Effector CD8-positive, alpha-beta T cell (primary cell): ENCODE measurements at places on chromosomes 2 and 18.

DNA sequence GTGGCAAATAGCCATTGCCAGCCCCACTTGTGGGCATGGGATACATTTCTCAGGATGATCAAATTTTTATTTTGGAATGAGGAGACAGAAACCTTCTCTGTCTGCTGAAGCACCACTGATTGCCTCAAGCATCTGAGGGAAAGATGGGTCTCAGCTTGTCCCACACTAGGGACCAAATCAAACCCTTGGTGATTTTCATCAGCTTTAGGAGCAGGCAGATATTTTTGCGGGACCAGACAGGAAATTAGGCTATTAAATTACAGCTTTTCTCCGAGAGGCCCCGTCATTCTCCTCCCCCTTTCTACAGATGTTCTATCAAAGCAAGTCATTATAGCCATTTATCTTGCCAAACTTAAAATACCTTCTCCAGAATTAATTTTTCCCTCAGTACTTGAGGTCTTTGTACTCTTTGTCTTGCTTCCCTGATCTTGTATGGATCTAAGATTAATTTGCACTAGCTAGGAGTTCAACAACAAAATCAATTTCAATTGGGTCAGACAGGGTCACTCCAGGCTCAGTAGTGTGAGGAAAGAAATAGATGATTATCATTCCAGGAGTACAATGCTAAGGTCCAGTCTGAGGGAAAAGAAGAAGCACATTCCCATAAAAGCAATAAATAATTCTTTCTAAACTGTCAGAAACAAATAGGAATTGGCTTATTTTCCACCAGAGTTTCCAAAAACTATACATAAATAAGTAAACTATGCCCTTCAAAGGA is 818.1 kb upstream of the SOX11 start:
- DNase-seq, result no peak

- DNase-seq, result no peak
Measured at GRCh38 chr18:61741881-61742454, 150.8 kb downstream of the RNF152 start.

GRCh38 chr2:67867735-67868134 is 195.1 kb downstream of the C1D start:
- no peak for DNase-seq

DNA sequence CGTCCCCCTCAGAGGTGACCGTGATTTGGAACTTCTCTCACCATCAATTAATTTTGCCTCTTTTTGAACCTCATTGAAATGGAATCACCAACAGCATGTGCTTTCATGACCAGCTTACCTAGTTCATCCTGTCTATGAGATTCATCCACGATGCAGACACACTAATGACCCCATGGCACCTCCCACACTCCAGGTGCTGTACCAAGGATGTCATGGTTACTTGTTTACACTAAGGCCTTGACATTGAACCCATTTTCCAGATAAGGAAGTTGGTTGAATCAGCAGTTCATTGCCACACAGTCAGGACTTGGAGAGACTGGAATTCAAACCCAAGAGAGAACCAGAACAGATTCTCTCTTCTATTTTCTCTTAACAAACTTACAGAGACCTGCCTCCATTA is 139.0 kb downstream of the ZFP36L2 start:
- no peak for DNase-seq

- no peak for DNase-seq
Measured at GRCh38 chr2:170821531-170822289, 5.0 kb downstream of the GAD1 start.

GRCh38 chr18:43277164-43277600 is at the start of gene SYT4:
Gene SYT4, minus strand, starts transcription at chr18:43277490. Its CDS starts 209 bp downstream, at chr18:43277281.
- no peak for DNase-seq

- no peak for DNase-seq
Measured at GRCh38 chr2:41595240-41595639, 452.6 kb upstream of the PKDCC start.

DNA sequence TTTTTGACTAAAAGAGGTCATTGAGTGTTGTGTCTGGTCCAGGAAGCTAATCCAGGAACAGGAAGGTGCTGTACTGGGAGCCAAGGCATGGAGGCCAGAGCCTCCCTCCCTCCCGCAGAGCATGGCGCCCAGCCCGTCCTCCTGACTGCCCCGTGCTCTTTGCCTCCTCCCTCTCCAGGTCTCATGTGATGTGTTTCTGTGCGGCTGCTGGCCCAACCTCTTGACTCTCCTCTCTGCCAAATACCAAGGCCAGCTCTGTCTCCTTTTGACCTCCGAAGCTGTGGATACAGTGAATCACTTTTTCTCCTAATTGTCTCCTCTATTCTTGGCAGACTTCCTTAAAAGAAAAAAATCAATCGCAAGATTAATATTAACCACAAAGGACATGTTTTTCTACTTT is 284.1 kb downstream of the PHLPP1 start:
- DNase-seq, result no peak

GRCh38 chr2:71552356-71552755 is 99.0 kb downstream of the DYSF start:
- DNase-seq, result no peak

GRCh38 chr2:38925982-38926381 is 36.3 kb downstream of the ARHGEF33 start:
- no peak for DNase-seq

DNA sequence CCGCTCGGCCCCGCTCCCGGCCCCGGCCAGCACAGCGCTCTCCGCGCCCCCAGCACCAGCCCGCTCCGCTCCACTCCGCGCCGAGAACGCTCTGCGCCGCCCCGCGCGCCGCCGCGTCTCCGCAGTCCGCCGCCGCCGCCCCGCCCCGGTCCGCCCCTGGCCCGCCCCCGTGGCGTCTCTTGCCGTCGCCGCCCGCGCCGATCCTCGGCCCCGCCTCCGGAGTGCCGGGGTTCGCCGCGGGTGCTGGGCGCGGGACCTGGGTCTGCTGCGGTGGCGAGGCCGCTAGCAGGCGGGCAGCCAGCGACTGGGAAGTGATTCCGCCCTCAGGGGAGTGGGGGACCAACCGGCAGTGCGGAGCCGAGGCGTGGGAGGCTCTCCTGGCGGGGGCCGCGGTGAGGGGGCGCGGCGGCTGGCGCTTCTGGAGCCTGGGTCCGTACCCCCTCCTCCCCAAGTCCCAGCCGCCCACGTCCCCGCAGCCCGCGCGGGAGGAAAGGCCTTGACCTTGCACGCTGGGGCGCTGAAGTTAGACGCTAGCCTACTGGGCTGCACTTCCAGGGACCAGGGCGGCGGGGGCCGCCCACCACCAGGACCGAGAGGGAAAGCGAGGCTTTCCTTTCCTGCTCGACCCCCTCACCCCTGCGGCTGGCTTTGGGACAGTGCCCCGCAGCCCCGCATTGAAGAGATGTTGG is at the start of gene HS6ST1:
Gene HS6ST1, minus strand, starts transcription at position 93 of the 689 bp plus-strand sequence. CDS start 305 bp downstream, outside the sequence.
- DNase-seq, result peak; percentile 77

DNA sequence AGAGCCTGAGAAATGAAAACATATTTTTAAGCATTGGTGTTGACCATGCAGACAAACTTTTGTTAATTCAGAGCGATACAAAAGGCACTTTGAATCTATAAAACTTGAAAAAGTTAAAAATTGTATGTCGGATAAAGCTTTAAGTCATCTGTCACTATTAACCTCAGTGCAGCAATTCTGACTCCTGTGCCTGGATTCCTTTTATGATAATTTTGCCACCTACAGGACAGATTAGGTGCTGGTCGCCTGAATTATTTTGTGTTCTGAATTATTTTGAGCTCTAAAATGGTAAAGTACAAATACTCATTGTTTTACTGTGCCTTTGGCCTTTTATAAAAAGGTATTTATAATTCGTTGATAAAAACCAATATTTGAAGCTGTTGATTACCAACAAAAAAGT is 19.4 kb upstream of the RNF138 start:
- DNase-seq, result no peak

GRCh38 chr2:194203898-194204297 is 1453.1 kb upstream of the SLC39A10 start:
- no peak for DNase-seq

- DNase-seq, result no peak
Measured at GRCh38 chr2:66938471-66938967, 458.6 kb upstream of the ETAA1 start.

DNA sequence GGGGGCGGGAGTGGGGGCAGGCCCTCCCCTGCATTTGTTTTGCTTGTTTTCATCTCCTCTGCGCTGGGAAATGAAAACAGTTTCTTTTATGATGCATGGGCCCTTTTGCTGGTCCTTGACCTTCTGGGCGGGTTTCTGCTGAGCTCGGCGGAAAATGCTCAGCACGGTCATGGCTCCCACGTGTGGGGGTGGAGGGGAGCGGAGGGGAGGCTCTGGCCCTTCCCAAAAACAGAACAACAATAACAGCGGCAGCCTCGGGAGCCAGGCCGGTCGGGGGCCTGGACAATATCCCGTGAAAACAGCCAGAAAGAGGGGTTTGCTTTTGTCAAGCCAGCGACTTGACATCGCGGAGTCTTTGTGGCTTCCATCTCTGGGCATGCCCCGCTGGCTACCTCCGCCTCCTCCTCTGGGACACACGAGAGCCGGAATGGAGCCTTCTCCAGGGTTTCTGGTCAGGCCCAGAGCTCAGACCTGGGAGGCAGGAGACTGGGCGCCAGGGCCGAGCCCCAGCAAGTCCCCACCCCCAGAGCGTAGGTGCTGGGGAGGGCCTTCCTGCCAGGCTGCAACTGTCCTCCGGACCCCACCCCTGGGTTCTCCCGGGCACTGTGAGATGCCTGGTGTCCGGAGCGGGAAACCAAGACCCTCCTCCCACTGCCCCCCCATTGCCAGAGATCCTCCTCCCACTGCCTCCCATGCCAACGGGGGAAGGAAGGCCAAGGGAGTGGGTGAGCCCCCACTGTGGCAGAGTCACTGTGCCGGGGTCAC is 35.9 kb upstream of the SNED1 start:
- DNase-seq, result no peak

GRCh38 chr18:36372903-36373311 is 75.4 kb downstream of the FHOD3 start:
- DNase-seq, result no peak

DNA sequence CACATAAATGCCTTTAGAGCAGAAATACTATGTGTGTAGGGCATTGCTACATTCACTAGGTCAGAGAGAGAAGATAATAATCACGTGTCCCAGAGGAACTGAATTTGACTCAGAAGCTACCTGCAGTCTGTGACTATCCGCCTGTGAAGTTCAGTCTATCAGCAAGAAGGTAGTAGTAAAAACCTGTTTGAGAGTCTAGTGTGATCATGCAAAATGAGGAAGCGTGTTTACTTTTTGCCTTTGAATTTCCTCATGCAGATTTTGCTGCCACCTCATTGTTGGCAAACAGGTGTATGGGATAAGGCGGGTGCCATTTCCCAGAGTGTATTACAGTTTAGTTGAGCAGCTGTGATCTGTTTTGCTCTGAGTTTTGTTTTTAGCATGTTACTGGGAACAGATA is 403.9 kb upstream of the FANCL start:
- no peak for DNase-seq

- no peak for DNase-seq
Measured at GRCh38 chr2:100042562-100042961, 99.8 kb downstream of the AFF3 start.

- no peak for DNase-seq
Measured at GRCh38 chr2:133194362-133194655, 374.0 kb downstream of the NCKAP5 start.

- DNase-seq, result no peak
Measured at GRCh38 chr2:47654790-47655562, 128.0 kb upstream of the MSH6 start.

DNA sequence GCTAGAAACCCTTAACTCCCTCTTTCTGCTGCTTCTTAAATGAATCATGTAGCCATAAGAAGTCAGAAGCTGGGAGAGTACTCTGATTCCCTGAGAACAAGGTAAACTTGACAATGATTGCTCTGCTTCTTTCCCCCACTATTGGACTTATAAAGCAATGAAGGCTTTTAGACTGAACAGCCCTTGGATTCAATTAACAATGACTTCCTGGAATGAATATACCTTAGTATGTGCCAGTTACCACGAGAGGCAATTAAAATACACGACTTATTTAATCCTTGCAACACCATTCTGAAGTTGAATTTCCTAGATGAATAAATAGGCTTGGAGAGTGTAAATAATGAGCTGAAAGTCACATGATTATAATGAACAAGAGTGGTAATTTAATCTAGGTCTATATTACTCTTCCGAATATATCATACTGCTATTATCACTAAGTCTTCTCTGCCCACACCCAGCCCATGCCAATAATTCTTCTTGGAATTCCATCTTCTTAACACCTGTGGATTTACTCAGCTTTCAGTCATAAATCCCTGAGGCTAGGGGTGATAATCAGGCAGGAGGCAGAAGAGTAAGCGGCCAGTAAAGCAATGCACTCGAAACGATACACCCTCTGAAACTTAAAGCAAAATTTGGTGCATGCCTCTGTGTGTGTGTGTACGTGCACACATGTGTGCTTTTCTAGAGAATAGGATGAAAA is 170.2 kb downstream of the ATAD2B start:
- DNase-seq, result no peak

DNA sequence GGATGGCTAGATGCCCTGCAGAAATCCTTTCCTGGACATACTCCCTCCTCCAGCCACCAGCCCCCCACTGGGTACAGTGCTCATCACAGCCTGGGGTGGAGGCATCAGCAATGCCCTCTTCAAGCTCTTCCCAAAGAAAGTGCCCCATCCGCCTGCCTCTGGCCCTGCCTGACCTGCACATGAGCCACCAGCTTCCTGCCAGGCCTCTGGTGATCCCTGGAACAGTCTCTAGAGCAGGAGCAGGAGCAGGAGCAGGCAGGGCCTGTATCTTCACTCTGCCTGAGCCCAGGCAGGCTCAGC is 54.1 kb upstream of the CAB39 start:
- DNase-seq, result no peak

- DNase-seq, result no peak
Measured at GRCh38 chr18:41226186-41226585, 728.8 kb upstream of the PIK3C3 start.

- no peak for DNase-seq
Measured at GRCh38 chr2:196248467-196249094, 77.2 kb upstream of the STK17B start.

GRCh38 chr2:45836740-45837139 is 185.3 kb downstream of the PRKCE start:
- DNase-seq, result no peak

DNA sequence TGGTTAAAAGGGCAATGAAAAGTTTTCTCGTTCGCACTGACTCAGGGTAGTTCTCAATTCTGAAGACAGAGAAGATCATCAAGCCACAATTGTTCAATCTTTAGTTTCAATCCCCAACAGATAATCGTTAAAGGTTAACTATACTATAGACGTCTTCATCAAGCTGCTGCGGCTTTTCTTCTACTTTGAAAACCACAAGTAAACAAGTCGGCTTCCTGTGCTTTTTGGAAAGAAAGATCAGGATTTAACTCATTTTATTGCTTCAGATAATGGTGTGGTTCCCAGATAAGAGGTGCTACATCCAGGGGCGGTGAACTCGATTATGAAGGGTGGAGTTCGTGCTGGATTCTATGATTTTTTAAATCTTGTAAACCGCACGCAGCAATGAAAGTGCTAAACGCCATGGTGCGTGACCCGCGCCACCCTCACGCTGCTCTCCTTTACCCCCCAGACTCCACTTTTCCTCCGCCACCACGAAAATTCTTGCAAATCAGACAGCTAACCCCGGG is 545 bp upstream of the CDCA7 start:
- no peak for DNase-seq

GRCh38 chr2:227772197-227772661 is 26.5 kb downstream of the SCYGR8 start:
- no peak for DNase-seq

- DNase-seq, result no peak
Measured at GRCh38 chr18:33830213-33830612, 252.2 kb downstream of the ASXL3 start.

- DNase-seq, result no peak
Measured at GRCh38 chr18:39326772-39327171, 1761.2 kb upstream of the CELF4 start.

GRCh38 chr2:19369341-19369955 is 11.0 kb upstream of the OSR1 start:
- DNase-seq, result no peak

GRCh38 chr2:22198381-22199283 is 1074.9 kb downstream of the TDRD15 start:
- DNase-seq, result no peak
